Activated T-helper 2 cell treated with anti-CD3 and anti-CD28 coated beads, Interferon-gamma antibody, Interleukin-2, Interleukin-4, amounts not matched to agents 10 μg/mL and 5 μg/mL and 100 μg/mL, durations not matched to agents 14 hours and 24 hours and 36 hours (primary cell): ENCODE measurements at places on chromosomes 5 and 9.

GRCh38 chr5:80140496-80140895 lies 105.3 kb downstream of the THBS4 start:
- no peak for DNase-seq

- no peak for DNase-seq
These were observed 174.3 kb upstream of the PIK3R1 start for GRCh38 chr5:68041293-68041692.

GRCh38 chr5:141966275-141966962 lies 2.5 kb upstream of the RNF14 start:
- DNase-seq: no peak

DNA sequence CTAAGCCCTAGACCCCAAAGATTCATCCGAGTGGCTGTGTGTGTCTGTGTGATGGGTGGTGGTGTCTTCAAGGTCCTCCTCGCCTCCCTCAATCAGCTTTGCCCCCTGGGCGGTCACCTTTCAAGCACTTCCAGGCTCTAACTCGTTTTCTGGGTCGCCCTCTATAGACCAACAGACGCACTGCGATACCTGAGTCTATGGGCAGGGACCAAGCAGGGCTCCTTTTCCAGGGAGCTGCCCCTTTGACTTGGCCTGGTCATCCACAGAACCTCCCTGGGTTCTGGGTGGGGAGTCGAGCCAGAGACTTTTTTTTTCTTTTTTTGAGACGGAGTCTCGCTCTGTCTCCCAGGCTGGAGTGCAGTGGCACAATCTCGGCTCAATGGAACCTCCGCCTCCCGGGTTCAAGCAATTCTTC lies 1.1 kb downstream of the SLC27A4 start:
- peak; percentile 68 for DNase-seq

- peak; percentile 36 for DNase-seq
These were observed 4.3 kb downstream of the MTRR start for GRCh38 chr5:7873216-7873615.

- DNase-seq: peak; percentile 12
These were observed 67.2 kb downstream of the MRPS30 start for GRCh38 chr5:44875661-44876605.

DNA sequence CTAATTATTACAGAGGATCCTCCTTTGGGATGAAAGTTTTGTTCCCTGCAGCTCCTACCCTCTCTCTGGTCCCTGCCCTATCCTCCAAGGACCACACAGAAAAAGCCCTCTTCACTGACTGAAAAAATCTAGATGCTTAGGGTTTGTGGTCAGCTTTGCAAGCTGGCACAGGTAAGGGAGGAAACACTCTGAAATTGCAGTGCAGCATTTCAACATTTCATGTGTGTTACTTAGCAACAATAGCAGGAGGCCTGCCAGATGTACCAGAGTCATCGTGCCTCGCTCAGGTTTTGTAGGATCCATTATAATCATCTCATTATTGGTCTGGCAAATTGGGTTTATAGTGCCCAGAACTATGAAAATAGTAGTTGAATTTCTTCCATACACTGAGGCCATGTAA lies 109.5 kb downstream of the PALM2AKAP2 start:
- no peak for DNase-seq

GRCh38 chr5:132780577-132780976 lies 3.5 kb upstream of the SEPTIN8 start:
- DNase-seq: no peak

- DNase-seq: no peak
These were observed 35.7 kb upstream of the TXN start for GRCh38 chr9:110291921-110292557.

GRCh38 chr5:10333154-10334006 lies 20.1 kb upstream of the MARCHF6 start:
- no peak for DNase-seq

- peak; percentile 62 for DNase-seq
These were observed 13.5 kb downstream of the MOCS2 start for GRCh38 chr5:53095931-53096525.

DNA sequence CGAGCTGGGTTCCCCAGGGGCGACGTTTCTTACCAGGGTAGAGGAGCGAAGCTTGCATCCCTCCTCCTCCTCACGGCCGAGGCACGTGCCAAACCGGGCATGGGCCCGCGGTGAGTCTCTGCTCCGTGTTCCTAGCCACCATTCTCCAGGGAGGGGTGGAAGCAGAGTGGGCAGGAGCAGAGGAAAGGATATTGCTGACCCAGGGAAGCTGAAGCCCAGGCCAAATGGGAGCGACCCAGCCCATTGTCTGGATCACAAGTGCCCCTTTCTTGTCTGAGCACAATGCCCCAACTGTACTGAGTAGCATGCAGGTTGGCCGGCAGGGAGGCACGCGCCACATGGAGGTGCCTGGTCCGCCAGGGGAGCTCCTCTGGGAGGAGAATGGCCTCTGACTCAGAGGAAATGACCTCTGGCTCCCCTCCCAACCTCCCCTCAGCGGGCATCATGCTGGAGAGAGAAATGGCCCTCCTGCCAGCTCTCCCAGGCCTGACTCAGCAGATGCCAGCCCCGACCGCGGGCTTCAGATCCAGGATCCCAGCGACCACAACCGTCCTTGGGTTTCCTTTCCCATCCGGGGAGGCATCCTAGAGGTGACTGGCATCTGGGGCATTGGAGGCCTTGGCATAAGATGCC lies 1.1 kb downstream of the PRR7 start:
- no peak for DNase-seq

DNA sequence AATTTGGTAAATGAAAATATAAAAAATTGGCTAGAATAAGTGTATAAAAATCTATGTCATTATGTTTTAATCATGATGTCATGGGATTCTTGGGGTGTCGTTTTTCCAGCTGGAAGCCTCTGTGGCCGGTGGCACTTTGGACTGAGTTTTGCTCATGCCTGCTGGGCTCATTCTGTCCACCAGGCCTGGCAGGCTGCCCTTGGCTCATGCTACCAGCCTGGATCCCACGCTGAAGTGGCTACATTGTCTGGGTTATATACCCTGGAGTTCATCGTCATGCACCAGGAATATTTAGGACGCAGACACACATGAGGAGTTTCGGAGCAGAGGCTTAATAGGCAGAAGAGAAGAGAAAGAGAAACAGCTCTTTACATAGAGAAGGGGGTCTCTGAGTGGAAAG lies 1913.7 kb upstream of the WWC1 start:
- DNase-seq: no peak

DNA sequence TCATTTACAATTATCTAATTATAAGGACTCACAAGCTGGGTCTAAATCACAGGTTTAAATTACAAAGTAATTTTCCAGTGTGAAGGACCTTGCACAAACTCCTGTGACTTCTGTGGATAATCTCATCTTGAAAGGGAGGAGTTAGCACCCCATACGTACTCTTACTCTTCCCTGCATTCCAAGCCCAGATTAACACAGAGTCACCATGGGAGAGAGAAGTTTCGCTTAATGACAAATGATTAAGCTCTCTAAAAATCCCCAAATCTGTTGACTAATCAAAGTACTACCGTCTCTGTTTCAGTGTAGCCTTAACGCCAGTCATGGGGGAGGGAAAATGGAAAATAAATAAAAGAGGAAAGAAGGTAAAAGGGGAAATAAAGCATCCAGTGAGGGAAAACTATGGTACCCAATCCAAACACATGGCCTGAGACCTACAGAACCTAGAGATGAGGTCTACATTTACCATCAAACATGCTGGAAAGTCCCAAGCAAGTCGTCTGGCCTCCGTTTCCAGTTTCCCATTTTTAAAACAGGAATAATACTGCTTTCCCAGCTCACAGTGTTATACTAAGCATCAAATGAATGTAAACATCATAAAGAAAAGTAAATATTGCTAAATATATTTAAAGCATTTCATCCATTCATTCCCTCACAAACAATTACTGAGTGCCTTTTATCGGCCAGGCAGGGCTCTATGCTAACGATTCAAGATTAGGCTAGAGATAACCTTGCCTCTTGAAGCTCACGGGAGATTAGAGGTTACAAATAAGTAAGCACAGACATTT lies 63.2 kb downstream of the PCA3 start:
- no peak for DNase-seq

GRCh38 chr5:91313757-91314673 lies 69.1 kb downstream of the ARRDC3 start:
- DNase-seq: peak; percentile 74

DNA sequence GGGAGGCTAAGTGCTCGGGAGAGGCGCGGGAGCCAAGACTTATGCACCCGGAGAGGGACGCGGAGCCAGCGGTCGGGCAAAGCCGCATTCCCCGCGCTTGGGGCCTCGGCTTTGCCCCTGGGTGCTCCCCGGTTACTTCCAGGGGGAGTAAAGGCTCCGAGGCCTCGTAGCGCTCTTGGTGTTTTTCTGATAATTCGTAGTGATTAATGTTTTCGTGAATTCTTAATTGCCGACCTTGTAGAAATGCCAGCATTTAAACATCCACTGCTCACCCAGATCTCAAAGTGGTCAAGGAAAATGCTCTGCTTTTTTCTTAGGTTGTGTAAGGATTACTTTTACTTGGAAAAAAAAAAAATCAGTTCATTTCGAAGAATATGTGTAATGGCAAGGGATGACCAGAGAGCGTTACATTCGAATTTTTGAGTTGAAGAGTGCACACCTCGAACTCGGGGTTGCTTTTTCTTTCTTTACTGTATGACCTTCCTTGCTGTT lies 654 bp upstream of the TUT7 start:
- DNase-seq: no peak

GRCh38 chr5:176979669-176980068 lies 26.9 kb downstream of the UIMC1 start:
- no peak for DNase-seq

GRCh38 chr5:54285686-54286085 lies 24.7 kb downstream of the ARL15 start:
- DNase-seq: no peak

DNA sequence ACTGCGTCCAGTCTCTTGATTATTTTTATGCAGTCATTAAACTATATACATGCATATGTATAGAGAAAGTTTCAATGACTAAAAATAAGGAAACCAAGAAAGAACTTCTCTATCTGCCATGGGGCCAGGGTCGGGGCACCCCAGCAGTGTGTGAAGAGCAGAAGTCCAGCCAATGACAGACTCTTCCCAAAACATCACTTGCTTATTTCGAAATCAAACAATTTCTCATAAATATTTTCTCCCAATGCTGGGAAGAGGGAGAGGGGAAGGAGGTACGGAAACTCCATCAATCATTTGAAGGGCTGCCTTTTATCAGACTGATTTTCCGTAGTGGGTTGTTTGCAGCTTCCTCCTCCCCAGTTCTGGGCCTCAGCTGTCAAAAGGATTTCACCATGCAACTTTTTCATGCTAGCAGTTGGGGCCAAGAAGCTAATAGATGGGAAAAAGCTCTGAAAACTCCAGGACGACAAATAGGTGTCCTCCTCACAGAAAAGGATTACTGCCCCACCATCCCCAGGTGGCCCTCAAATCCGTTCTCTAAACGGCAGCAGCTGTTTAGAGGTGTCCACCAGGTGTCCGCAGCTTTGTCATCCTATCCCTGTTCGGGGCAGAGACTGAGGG lies 617 bp upstream of the FPGS start:
- no peak for DNase-seq
